ENCODE measurements at places on chromosomes 4 and X.
A peak's percentile ranks its signal among the peaks of the same experiment; 100 is the strongest.

GRCh38 chr4:84384801-84385200 is 114.3 kb downstream of the NKX6-1 start:
- no peak for DNase-seq

DNA sequence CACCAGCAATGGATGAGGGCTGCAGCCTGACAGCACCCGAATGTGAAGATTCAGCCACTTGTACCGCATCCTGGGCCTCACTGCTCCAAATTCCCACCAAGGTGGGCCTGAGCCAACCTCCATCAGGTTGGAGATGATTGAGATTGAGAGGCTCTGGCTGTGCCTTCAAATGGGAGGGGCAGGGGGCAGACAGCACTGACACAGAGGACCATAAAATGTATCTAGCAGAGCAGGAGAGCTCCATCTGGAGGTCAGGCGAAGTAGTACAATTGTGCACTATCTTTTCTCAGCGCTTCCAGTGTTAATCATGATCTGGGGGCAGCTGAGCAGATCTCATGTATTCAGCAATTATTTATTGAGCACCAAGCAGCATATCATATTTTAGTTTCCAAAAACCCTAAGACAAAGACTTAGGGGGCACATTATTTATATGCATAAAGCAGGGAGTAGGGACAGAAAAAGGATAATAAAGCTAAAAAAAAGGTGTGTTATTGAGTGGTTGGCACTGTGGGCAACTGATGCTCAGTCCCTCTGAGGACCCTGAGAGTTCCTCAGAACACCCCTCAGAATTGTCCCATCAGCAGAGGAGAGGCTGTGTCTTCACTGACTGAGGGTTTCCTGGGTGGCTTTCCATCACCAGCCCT is 31.6 kb upstream of the C1QTNF7 start:
- DNase-seq = peak; percentile 82

- DNase-seq = no peak
Measured at GRCh38 chr4:188046657-188047056, 51.1 kb downstream of the ZFP42 start.

DNA sequence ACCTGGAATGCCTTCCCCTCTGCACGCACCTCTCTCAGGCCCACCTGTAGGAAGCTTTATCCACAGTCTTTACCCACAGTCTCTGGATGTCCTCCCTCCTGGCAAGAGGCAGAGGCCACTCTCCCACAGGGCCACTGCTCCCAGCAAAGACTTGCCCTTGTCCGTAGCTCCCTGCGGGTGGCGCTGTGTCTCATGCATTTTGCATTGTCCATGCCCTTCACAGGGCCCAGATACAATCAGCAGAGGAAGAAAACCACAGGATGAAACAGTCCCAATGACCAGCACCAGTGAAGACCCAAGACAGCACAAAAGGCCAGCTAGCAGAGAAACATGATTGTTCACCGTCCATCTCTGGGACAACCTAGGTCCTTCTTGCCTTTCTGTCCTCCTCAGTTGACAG is 2.1 kb upstream of the NSG1 start:
- peak; percentile 77 for DNase-seq

GRCh38 chr4:110589297-110589696 is 33.6 kb downstream of the PITX2 start:
- peak; percentile 27 for DNase-seq

- DNase-seq = no peak
Measured at GRCh38 chr4:61752617-61753016, 552.5 kb downstream of the ADGRL3 start.

GRCh38 chr4:101160792-101161592 is 186.3 kb downstream of the PPP3CA start:
- no peak for DNase-seq

- no peak for DNase-seq
Measured at GRCh38 chr4:97752599-97752998, 390.7 kb downstream of the STPG2 start.

- peak; percentile 33 for DNase-seq
Measured at GRCh38 chr4:128524311-128524710, 236.7 kb upstream of the PGRMC2 start.

DNA sequence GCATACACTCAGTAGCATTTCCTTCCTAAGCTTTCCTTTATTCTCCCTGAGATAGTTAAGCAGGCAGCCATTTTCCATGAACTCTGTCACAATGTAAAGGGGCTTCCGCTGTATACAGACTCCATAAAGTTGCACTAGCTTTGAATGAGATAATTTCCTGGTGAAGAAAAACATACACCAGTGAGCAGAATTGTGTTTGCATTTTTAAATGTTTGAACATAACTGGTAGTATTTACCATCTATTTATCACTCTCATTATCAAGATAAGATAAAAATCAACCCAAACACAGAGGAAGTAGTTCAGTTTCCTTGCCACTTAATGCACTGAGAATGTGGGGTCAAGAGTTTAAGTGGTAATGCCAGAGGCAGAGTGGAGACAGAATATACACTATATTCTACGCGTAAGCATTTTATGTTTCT is 54.1 kb downstream of the TXK start:
- peak; percentile 59 for DNase-seq

DNA sequence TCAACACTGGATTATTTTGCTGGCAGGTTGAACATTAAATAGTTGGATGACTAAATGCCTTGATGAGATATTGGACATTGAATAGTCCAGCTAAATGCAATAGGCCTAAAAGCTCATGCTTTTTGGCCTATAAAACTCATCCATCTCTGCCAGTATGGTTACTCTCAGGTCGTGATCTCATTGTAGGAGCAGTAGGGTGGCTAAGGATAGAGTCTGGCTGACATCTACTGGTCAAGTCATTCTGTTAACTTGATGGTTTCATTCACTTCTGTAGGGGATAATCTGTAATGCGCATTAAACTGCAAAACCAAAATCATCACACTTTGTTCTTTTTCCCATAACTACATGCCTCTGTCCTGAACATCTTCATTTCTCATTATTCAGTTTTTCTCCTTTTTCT is 227.0 kb downstream of the DKK2 start:
- DNase-seq = peak; percentile 70

- peak; percentile 91 for DNase-seq
Measured at GRCh38 chr4:77697860-77698590, 92.4 kb downstream of the CXCL13 start.

DNA sequence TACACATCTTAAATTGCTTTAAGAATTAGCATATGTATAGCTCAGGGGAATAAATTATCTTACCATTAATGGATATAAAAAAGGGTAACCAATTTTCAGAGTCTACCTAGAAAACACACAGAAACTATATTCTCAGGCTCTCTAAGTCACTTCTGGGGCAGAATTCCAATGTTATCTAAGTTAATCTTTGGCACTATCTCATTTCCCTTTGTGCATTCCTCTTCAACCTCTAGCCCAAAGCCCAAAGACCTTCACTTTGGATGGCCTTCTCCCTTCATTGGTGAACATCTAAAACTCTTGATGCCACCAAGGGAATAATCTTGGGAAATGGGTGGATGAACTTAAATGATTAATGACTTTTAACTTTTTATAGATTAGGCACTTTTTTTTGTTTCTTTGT is 108.3 kb downstream of the APBB2 start:
- no peak for DNase-seq

GRCh38 chrX:14936561-14936960 is 63.3 kb downstream of the MOSPD2 start:
- DNase-seq = peak; percentile 0

DNA sequence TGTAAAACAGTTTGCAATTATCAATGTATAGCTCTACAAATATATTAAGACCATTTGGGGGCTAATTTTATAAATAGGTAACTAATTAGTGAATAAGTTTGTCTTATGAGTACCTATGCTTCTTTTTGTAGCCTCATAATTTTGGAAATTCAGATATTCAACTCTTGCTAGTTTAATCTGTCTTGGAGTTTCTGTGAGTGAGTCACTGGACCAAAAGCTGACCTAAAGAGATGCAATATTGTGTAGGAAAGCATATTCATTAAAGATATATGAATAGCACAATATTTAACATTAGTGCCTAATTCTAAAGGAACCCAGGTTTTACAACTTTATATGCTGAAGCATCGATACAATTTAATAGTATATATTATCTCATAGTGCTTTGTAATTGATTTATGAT is 161.3 kb upstream of the PCDH18 start:
- no peak for DNase-seq

- DNase-seq = no peak
Measured at GRCh38 chrX:148314876-148315275, 185.5 kb upstream of the AFF2 start.

DNA sequence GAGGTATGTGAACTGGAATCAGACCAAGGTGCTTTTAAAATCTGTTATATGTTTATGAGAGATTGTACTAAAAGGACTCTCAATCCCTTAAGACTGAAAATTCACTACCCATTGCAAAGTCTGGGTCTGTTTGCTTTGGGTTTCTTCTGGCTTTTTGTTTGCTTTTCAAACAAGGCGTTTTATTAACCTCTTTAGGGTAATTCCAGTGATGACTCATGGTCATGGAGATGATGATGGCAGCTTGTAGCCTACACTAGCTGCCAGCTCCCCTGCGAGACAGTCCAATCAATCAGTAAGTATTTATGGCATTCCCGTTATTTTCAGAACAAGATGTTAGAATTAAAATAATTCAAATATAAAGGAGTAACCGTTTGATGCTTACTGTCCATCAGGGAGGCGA is 643.8 kb upstream of the FTHL17 start:
- DNase-seq = peak; percentile 77

GRCh38 chr4:116501954-116502353 is 583.4 kb downstream of the TRAM1L1 start:
- peak; percentile 1 for DNase-seq

DNA sequence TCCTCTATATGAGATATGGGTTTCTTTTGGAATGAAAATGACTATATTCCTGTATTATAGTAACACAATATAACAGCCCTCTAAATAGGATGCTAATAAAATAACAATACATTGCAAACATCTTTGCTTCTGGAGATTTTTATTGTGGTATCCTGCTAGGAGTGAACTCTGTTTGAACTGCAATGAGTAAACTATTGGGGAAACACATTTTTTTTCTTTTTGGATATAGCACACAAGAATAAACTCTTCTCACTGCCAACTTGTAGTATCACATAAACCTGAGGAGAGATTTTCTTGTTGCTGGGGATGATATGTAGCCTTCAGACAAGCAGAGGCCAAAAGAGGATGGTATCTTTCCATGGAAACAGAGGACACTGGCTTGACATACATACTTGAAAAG is 238.2 kb downstream of the C4orf33 start:
- DNase-seq = no peak

- peak; percentile 57 for DNase-seq
Measured at GRCh38 chr4:69092190-69092589, 4.1 kb upstream of the UGT2B7 start.

DNA sequence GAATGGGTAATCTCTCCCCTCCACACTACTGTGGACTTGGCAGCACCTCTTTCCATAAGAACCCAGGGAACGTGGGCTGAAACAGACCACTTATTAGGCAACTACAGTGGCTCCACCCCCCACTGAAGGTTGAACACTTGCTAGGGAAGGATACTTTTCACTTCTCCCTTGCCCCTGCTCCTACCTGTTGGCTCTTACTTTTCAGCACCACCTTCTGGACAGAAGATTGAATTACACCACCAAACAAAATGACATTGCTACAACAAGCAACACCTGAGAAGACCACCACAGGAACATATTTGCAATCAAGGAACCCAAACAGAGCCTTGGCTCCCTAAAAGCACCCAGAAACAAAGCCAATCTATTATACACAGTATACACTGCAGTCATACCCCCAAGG is 132.1 kb upstream of the CXCL13 start:
- peak; percentile 36 for DNase-seq

GRCh38 chrX:133437356-133437755 is 22.1 kb upstream of the GPC4 start:
- no peak for DNase-seq

GRCh38 chrX:69139516-69139915 is 25.7 kb downstream of the PJA1 start:
- no peak for DNase-seq

GRCh38 chr4:164396439-164396838 is 357.5 kb upstream of the SMIM31 start:
- DNase-seq = no peak

DNA sequence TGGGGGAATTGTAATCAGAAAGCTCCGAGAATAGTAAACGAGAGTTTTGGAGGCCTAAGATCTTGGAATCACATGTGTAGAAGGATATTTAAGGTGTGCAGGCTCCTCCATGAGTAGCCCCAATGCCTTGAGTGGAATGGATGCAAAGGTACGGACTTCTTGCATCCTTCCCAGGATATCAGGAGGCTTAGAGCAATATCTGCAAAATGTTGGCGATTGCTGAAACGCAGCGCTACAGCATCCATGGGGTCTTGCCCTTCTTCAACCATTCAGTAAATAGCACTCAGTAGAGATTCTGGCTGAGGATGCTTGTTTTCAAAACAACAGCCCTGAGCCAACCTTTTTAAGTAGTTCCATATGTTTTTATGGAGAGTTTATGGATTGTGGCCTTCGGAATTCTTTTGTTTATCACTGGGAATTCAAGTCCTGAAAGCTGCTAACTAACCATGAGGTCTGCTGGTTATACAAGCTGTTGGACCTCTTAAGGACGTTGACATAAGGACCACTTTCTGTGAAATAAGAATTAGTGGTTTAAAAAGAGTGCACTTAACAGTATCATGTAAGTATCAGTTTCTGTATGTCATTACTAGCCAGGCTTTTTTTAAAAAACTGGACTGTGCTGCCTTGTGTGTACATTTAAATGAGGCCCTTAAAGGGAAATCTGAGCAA is 228.8 kb upstream of the PGRMC2 start:
- DNase-seq = peak; percentile 46

DNA sequence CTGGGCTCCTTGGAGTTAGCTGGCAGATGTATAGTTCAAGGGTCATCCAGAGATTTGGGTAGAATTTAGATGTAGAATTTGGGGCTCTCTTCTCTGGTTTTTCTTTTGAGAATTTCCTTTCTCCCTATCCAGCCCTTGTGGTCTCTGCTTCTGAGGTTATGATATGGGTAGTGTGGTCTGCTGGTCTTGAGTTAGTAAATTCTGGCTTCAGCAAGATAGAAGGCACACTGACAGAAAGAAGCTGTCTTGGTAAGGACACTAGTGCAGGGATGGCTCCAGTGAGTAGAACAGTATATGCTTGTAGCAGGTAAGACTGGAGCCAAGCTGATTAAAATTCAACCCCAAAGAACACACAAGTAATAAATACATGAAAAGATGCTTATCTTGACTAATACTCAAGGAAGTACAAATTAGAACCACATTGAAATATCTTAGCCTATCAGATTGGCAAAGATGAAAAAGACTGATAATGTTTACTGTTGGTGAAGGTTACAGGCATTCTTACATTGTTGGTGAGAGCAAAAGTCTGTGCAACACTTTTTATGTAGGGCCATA is 2.1 kb upstream of the IL9R start:
- DNase-seq = no peak
